Activated naive CD8-positive, alpha-beta T cell treated with anti-CD3 and anti-CD28 coated beads for 36 hours (primary cell): ENCODE measurements at places on chromosomes 3 and 15. TPM values are rescaled to one million over a fixed set of nuclear protein-coding genes. Genes with fewer than 3 reads are reported as not detected.

DNA sequence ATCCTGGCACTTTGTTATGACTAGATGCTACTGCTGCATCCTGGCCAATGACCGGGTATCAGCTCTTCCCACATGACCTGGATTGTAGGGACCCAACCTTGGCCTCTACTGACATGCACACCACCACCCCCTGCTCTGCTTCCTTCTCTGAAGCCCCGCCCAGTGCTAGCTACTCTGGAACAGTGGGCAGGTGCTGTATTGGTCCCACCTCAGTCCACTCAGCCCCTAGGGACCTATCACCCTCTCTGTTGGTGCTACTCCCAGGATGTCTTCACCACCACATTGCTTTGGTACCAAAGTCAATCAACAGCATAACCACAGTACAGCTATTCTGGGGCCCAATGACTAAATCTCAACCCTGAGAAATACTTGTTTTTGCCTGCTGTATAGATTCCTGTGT is 170.2 kb upstream of the PRICKLE2 start:
- DNase-seq, result no peak

DNA sequence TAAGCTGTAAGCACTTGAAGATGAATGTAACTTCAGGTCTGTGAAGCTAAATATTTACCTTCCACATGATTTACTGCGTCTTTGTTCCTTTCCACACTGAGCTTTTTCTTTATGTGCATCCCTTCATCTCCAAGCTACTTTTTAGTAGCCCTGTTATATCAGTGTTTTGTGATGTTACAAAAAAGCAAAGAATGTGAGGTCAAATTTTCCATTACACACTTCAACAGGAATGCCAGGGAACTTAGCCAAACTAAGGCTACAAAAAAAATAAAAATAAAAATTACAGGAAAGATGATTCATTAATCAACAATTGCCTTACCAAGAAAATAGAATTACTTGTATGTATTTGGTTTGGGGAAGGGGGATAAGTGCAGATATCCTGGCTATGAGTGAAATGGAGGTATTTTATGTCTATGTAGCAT is 73.0 kb downstream of the FILIP1L start:
- DNase-seq, result no peak

DNA sequence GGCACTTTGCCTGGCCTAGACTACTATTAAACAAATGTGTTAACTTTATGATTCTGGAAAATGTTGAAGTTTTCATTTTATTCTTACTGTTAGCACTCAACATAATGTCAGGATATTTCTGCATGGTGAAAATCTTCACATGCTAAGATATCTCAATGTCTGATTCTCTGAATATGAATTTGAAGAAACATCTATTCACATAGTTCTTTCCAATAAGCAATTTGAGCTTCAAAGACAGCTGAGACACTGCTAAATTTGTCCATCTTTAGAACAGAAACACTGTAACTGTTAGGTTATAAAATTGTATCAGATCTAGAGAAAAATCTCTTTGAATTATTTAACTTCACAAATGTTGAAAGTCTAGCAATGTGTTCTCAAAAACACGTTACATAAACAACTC is 970.2 kb downstream of the PLOD2 start:
- DNase-seq, result no peak

DNA sequence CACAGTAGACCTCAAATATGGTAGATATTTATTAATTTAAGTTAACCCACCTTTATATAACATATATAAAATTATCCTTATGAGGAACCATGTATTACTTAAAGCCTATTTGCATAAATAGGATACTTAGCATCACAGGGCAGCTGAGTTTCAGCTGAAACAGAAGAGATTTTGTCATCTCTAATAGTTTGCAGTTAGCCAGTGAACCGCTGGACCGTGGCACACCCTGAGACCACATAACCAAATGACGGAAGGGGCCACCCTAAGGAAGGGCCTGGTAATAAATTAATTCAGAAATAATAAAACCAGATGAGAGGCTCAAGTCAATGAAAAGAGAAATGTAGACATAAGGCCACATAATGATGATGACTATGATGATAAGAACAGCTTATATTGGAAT is 107.7 kb downstream of the MYO5A start:
- no peak for DNase-seq

GRCh38 chr3:41684797-41685735 is 276.8 kb downstream of the ULK4 start:
- no peak for DNase-seq

GRCh38 chr15:68630836-68631235 is 52.0 kb downstream of the CORO2B start:
- no peak for DNase-seq

DNA sequence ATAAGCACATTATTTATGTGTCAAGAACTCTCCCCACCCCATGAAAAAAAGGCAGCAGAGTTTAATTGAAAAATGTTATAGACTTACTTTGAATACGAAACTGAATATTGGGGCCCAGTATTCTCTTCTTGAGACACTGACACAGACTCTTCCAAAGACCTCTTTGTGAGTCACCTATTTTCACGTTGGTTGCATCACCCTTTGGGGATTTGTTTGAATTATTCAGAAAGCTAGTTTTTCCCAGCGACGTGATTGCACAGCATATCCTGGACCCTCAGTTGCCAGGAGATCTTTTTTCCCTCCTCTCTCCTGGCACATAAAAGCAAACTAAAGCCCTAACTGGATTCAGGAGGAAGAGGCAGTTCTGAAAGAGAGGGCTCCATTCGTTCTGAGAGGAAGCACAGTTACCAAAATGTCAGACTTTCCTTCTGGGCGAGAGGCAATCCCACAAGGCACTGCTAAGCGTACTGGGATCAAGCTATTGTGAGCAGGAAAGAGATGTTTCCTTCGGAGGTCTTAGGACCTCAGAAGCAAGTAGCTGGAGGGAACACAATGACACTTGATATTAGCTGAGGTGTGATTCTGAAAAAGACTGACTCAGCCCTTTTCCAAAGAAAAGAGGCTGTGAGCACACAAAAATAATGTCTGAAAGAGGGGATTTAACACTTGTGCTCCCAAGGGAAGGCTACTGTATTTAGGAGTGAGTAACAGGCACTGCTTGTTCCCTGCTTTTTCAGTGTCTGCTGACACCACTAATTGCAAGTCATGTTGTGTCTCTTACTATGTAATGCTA is 65.8 kb upstream of the CADPS start:
- no peak for DNase-seq

DNA sequence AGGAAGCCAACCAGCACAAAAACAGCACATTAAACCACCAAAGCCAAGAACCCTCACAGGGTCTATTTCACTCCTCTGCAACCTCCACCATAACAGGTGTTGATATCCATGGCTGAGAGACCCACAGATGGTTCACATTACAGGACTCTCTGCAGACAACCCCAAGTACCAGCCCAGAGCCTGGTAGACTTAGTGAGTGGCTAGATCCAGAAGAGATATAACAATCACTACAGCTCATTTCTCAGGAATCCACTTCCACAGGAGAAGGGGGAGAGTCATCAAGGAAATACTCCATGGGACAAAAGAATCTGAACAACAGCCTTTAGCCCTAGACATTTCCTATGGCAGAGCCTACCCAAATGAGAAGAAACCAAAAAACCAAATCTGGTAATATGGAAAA is 168.1 kb upstream of the CD96 start:
- DNase-seq, result no peak

GRCh38 chr3:16900779-16901440 is 16.2 kb downstream of the PLCL2 start:
- no peak for DNase-seq

DNA sequence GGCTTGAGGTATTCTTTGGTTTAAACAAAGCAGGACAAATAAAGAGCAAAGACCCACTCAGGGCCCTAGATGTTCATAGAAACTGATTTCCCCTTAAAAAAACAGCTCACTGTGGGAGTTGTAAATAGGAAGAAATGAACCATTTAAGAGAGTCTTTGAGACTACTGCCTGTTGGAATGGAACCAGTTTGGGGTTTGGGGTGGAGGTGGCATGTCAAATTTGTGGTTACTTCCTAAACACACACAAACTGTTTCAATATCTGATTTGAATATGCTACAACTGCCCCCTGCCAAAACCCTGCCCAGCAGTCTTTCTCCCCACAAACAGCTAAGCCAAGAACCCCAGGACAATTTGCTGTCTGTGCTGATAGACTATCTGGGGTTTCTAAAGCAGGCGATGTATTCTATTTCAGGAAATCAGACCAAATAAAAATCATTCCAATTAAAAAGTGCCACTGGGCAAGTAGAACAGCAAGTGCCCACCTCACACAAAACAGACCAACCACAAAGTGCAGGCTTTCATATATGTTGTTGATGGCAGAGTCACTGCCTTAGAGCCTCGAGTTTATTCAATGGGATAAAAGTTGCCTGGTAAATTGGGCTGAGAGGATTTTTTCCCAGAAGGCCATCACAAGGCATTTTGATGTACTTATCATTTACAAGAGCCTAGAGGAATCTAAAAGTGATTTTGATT is 293.9 kb upstream of the PROK2 start:
- no peak for DNase-seq

- DNase-seq, result no peak
Measured at GRCh38 chr3:31014317-31015040, 120.0 kb upstream of the GADL1 start.

GRCh38 chr3:57917601-57918000 is 90.6 kb upstream of the FLNB start:
- DNase-seq, result no peak

- DNase-seq, result no peak
Measured at GRCh38 chr15:39878406-39878785, 41.7 kb downstream of the GPR176 start.

GRCh38 chr3:42741796-42742195 is 31.3 kb downstream of the CCDC13 start:
- no peak for DNase-seq

DNA sequence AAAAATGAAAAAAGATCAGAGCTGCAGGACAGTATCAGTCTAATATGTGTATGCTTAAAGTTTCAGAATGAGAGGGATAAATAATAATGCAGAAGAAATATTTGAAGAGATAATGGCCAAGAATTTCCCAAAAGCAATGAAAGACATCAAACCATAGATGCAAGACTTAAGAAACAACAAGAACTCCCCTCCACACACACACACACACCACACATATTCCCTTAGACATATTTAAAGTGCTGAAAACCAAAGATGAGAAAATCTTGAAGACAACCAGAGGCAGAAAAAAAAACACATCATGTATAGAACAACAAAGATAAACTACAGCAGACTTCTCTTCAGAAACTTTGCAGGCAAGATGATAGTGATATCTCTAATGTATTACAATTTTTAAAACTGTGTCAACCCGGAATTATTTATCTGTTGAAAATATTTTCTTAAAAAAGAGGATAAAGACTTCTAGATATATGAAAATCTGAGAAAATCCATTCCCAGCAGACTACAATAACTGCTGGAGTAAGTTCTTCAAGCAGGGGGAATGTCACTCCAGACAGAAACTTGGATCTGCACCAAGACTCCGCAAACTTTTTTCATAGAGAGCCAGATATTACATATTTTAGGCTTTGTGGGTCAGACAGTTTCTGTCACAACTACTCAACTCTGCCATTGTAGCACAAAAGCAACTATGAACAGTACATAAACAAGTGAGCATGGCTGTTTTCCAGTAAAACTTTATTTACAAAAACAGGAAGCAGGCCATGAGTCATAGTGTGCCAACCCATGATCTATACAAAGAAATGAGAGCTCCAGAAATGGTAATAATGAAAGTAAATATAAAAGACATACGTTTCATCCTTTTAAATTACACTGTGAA is 223.4 kb upstream of the CGNL1 start:
- DNase-seq, result no peak

Gene GOLGA8G
- not detected for total RNA-seq

Gene CCR1
- total RNA-seq, result not detected

Gene OXNAD1
- total RNA-seq, result 41.8 TPM
